ENCODE measurements at places on chromosomes 4 and X. TPM values are rescaled to one million over a fixed set of nuclear protein-coding genes. Genes with fewer than 3 reads are reported as not detected.

Gene ARR3
- total RNA-seq, result not detected

Gene MAGIX
- 6.6 TPM for total RNA-seq

Gene DACH2
- total RNA-seq, result 7.2 TPM

Gene CPE
- 729 TPM for total RNA-seq

Gene FANCB
- total RNA-seq, result 4.8 TPM

Gene CFI
- total RNA-seq, result 7.2 TPM

Gene ADH4
- total RNA-seq, result not detected

Gene MGAT4D
- not detected for total RNA-seq

Gene CSN1S1
- total RNA-seq, result not detected

DNA sequence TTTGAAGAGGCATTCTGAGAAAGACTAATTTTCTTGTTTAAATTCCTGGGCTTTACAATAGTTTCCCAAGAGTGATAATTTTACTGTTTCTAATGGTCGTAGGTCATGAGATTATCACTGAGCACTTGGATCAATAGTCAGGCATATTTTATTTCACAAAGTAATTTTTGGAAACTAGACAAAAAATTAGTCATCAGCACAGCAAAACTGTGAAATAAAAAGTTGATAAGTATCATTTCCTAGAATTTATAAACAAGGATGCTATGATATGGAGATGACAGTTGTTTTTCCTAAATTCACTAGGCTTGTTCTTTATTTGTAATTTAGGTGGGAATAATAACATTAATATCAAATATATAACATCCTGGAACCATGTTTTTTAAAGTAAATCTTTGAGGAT lies 33.0 kb downstream of the SULT1B1 start:
- no peak for DNase-seq

GRCh38 chrX:70117738-70118137 lies 15.5 kb upstream of the IGBP1 start:
- DNase-seq, result no peak

- no peak for DNase-seq
Measured at GRCh38 chrX:132480581-132481203, 8.1 kb downstream of the MBNL3 start.

DNA sequence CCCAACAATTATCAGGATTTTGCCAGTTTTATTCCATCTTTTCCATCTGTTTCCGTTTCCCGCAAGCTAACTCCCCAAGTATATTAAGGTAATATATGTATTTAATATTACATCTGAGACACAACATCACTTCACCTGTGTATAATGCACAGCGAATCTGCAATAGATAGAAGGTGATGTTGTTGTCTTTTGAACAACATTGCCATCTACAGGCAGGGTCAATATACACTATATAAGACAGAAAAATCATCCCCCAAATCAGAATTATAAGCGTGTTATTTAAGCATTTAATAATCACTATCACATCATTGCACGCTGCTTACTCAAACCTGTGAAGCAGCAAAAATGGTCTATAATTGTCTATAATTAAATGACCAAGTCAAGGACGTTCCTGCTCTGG lies 1115.5 kb downstream of the NLGN4X start:
- no peak for DNase-seq

GRCh38 chr4:152535903-152536544 lies at the start of gene FBXW7:
Gene FBXW7 (minus strand): TSS chr4:152536092. CDS start chr4:152411803, 124,289 bp downstream.
- DNase-seq, result peak; percentile 100

GRCh38 chr4:7547368-7548040 lies 112.8 kb upstream of the PSAPL1 start:
- DNase-seq, result no peak

- no peak for DNase-seq
Measured at GRCh38 chrX:56313308-56313707, 81.2 kb downstream of the KLF8 start.

DNA sequence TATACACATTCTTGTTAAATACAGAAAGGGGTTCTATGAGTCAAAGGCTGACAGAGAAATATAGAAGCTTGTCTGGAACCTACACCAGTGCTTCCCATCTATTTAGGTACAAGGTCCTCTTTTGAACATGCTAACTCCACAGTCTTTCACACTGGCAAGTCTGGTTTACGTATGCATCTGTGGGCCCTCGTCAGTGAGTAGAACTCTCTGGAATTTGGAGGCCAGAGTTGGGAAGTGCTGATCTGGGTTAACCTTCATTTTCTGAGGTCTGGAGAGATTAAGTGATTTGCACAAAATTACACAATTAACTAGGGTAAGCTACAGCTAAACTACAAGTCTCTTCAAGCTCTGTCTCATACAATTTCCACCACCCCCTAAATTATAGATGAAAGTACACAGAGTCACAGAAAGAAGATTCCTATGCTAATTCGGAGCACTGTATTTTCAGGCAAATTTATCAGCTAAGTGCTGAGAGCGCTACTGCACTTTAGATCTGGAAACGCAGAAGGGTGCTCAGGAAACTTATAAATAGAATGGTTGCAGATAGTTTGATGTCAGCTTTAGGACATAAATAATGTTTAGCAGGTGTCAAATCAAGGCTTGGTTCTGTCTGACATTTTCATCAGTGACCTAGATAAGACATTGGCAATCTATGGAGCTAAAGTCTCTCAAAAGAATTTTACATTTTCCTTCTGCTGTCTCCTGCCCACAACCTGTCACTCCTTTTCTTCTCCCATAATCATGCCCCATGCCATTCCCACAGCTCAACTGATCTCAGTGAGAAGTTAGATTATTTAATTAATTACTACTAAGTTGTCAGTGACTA lies 43.0 kb upstream of the PDLIM5 start:
- DNase-seq, result no peak

DNA sequence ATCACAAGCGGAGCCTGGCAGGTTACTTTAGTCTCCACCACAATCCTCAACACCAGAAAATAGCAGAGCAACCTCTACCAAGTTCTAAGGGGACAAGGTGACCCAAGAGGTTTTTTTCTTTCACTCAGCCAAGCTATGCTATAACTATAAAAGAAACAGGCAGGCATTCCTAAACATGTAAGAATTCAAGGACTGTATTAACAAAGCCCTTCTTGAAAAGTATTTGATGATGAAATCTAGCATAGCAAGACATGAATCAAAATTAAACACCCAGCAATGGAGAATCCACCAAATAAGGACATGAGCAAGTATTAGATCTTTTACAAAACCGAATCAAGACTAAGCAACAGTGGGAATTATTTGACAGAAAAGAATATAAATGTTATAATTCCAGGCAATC lies 25.7 kb upstream of the C1QTNF7 start:
- no peak for DNase-seq

GRCh38 chrX:1391370-1391706 lies 575 bp downstream of the SLC25A6 start:
- DNase-seq, result peak; percentile 71

GRCh38 chrX:101442085-101442484 lies 34.1 kb downstream of the HNRNPH2 start:
- DNase-seq, result no peak

- no peak for DNase-seq
Measured at GRCh38 chr4:172173206-172173605, 360.0 kb downstream of the GALNTL6 start.

GRCh38 chr4:137587796-137588195 lies 55.5 kb upstream of the PCDH18 start:
- DNase-seq, result no peak

DNA sequence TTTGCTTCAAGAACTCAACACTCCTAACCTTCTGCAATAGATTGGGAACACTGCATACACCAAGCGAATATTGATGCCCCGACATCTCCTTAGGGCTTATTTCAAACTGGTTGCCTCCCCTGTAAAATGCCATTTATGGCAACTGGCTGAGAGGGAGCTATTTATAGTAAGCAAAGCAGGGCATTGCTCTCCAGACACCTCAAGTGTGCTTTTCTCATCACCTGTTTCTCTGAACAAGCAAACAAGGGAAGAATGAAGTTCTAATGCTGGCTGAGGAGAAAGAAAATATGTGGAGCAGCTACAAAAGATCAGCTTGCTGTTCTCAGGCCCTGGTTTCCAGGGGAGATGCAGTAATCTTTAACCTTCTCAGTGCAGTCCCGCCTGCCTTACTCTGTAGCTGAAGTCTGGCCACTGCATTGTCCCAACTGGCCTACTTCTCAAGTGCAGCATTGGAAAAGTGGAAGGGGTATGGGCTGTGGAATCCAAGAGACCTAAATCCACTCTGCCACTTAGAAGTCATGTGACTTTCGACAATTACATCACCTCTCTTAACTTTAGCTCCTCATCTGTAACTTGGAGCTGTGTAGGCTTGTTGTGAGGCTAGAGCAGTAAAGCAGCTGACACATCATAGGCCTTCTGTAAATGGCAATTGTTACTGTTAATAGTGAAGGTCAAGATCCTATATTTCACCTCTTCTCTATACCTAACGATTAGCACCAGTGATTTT lies 47.9 kb upstream of the FGF13 start:
- DNase-seq, result no peak

DNA sequence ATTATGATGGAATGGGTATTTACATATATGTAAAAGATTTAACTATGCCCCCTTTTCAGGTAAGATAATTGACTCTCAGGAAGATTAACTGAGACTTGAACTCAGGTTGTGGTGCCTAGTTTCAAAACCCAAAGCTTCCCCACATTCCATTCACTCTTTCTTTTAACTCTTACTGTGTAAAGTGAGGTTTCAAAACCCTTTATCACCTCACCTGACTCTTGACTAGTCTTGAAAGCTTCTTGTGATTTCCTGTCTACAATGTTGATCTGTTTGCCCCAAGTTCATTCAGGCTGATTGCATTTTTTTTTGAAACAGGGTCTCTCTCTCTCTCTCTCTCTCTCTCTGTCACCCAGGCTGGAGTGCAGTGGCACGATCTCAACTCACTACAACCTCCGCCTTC lies 40.5 kb upstream of the RAPGEF2 start:
- no peak for DNase-seq

DNA sequence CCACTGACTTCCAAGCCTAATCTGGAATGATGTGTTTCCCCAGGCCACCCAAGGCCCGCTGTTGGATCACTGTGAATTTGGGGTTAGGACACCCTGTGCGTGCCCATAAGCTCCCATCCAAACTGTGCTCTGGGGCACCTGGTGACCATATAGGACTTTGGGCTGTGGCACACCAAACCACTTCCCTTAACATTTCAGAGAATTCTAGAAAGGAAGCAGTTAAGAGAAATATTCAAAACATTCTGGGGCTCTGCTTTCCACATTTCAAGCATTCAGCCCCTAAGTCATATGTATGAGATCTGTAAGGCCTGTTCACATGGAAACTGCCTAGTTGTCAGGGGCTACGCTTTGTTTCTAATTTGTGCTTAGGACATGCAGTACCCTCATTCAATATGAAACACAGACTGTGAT lies 14.4 kb downstream of the VGLL1 start:
- no peak for DNase-seq

- peak; percentile 72 for DNase-seq
Measured at GRCh38 chr4:38675146-38676121, 11.4 kb downstream of the KLF3 start.

- DNase-seq, result no peak
Measured at GRCh38 chr4:38740303-38740702, 42.5 kb downstream of the TLR10 start.

GRCh38 chrX:25534091-25534490 lies 518.3 kb upstream of the ARX start:
- DNase-seq, result no peak

- no peak for DNase-seq
Measured at GRCh38 chrX:2521092-2521926, 20.5 kb upstream of the DHRSX start.

- no peak for DNase-seq
Measured at GRCh38 chr4:147823130-147823529, 91.2 kb downstream of the ARHGAP10 start.

DNA sequence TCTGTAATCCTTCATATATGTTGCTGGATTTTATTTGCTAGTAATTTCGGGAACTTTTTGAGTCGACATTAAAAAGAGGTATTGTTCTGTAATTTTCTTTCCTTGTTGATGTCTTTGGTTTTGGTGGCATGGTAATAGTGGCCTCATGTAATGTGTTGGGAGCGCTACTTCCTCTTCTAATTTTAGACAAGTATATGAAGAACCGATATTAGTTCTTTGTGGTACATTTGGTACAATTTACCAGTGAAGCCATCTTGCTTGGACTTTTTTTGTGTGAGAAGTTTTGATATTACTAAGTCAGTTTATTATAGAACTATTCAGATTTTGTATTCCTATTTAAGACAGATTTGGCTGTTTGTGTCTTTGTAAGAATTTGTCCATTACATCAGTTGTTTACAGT lies 669.2 kb upstream of the AADAT start:
- no peak for DNase-seq

GRCh38 chr4:74545448-74545847 lies 100.5 kb downstream of the AREG start:
- no peak for DNase-seq

GRCh38 chr4:73575660-73576059 lies 44.6 kb downstream of the RASSF6 start:
- no peak for DNase-seq

DNA sequence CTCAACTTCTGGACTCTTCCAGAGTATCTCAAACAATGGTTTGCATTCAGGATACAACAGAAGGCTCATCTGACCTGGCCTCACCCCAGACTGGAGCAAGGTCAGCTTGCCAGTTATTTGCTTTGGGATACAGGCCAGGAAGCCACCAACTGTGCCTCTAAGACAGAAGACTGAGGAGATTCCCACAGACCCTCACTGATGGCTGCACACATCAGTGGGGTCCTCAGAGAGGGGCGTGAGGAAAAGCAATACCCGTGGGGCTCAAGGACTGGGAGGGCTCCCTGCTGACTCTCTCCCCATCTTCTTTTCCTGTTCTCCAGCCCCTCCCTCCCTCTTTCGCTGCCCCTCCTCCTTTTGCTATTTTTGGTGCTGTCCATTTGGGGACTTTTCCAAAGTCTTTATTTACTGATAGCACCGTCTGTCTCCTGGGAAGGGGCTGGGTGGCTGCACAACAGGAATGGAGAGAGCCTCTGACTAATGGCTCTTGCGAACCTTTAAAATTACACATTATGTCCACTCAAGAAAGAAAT lies 23.2 kb downstream of the RELL1 start:
- DNase-seq, result no peak

DNA sequence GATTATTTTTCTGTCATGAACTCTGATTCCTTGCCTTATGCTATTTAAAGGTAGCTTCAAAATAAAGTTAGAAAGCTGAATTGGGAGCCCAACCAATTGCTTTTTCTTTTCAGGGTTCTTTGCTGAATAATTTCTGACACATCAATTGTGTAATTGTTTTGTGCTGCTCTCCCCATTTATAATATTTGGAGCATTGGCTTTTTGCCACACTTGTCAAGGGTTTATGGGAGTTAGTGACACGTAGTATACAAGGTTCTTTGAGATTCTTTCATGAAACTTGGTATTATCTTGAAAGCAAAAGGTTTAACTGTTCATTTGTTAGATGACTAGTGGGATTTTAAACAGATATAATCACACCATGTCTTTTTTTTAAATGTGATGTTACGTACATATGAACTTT lies 80.9 kb downstream of the POLA1 start:
- DNase-seq, result no peak

- no peak for DNase-seq
Measured at GRCh38 chrX:13015536-13016236, 28.7 kb downstream of the FAM9C start.

DNA sequence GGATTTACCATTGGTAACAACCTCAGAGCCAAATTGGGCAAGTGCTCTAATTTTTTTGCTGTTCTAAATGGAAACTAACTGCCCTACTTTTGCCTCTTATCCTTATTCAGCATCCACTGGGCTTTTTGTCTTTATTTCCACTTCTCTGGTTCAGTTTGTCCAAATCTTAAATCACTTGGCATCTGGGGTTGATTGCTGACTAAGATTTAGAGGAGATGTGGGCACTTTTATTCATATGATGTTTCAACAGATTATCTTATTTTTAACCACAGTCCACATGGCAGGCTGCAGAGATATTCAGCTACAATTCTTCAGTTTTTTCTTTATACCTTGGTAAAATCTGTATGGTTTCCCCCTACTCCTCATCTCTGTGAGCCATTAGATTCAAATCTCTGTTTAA lies 1161.4 kb upstream of the PCDH7 start:
- DNase-seq, result no peak

Measured in dorsolateral prefrontal cortex (tissue), 122 donors.